ENCODE measurements at places on chromosomes 1 and 21. TPM values are rescaled to one million over a fixed set of nuclear protein-coding genes. Genes with fewer than 3 reads are reported as not detected.

DNA sequence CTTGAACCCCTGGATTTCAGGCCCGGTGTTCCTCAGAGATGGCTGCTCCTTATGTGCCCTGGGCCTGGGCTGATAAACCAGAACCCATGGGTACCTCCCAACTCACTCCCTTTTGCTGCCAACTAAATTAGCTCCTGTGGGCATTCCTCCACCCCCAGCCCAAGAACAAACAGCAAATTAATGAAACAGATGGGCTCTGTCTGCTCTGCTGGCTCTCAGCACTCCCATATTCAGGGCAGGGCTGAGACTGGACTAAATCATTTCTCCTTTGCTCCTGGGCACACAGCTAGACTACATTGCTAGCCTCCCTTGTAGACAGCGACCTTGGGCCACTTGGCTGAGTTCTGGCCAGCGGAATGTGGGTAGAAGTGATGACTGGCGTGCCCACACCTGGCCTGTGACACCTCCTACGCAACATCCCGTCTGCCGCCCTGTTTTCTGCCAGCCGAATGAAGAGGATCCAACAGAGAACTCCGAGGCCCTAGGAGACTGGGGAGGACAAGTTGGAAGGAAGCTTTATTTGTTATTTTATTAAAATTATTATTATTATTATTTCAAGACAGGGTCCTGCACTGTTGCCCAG lies 101.9 kb upstream of the DISP3 start:
- no peak for DNase-seq

DNA sequence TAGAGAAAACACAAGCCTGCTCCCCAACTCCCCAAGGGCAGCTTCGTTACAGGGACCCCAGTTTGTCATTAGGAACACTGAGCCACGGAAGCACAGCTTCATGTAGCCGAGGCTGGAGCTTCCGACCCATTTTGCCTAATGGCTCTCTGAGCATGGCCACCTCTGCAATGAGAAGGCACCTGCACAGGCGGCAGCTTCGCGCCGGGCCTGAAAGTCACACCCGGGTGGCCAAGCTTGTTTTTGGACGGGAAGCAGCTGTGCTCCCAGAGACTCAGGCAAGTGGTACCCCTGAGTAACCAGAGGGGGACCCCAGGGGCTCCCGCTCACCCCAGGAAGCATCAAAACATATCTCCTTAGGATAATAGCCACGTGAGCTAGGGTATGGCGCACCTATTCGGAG lies 80.9 kb downstream of the SLC66A1 start:
- DNase-seq = no peak

The CLEC20A gene
- total RNA-seq = not detected

DNA sequence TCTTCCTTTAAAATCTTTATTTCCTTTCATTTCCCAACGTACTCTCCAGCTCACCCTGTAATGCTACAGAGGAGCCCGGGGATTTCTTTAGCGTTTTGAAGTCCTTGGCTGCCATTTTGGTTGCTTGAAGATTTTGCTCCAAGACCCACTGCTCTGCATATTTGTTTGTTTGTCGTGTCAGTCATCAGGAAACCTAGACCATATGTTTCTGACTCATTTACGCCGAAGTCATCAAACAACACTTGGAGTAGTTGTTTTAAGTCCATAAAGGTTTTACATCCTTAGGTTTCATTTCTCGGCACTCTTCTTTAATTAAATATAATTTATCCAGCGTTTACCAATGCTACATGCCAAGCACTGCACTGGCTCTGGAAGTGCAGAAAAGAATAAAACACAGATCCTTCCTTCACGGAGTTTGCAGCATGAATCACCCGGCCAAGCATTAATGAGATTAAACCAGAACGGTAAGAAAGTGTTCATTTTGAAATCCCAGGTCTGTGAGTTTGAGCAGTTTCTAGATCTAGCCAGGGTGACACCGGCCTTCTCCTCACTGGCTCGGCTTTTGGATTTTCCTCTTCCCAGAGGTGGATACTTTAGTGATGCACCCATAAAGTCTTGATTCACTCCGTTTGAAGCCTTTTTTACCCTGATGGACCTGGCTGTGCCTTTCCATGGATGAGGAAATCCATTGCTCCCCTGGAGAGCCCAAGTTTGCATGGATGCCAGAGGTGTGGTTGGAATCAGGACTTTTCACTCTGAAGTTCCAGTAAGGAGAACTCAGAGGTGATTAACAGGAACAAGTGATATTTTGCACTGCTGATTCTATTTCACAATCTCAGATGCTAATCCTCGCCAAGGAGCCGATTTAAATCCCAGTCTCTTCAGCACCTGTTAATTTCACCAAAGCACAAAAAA lies 109.3 kb downstream of the KAZN start:
- no peak for DNase-seq

The DCST2 gene
- total RNA-seq = under 0.01 TPM

- DNase-seq = no peak
Measured at GRCh38 chr1:80305466-80305865, 1298.9 kb upstream of the ADGRL4 start.

The PPFIA4 gene
- total RNA-seq = 4.2 TPM

DNA sequence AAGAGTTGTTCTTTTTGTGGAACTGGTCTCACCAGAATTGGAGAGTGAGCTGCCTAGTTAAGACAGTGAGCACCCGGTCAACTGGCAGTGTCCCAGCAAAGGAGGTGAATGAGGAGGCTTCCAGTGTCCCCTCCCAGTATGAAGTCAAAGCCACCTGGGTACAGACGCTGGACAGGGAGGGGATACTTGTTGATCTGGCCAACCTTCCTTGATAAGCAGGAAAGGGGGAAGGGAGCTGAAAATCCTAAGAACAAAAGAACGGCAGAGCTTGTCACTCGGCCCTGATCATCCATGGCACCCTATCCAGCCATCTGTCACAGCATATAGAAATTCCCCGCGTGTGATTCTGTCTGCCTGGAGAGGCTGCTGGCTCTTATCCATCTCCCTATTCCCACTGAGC lies 91.5 kb downstream of the SSBP3 start:
- no peak for DNase-seq

DNA sequence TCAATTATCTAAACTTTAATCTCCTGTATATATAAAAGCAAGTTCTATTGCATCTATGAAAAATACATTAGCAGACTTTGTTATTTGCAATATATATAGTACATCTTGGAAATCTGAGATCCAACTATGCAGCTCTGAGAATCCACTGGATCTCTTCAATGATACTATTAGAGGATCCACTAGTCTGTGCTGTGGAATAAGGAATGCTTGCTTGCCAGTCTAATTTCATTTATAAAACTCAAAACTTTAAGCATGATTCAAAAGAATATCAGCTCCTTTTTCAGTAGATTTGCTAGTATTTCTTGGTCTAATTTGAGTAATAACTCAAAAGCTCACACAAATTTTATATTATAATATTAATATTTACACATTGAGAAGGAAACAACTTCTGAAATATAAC lies 115.1 kb downstream of the SPATA6 start:
- no peak for DNase-seq

The LCK gene
- total RNA-seq = not detected

- peak; percentile 97 for DNase-seq
Measured at GRCh38 chr1:168301664-168302320, 21.1 kb downstream of the TBX19 start.

- no peak for DNase-seq
Measured at GRCh38 chr1:11767922-11768704, 6.1 kb downstream of the C1orf167 start.

GRCh38 chr1:193115629-193116227 lies 6.1 kb upstream of the CDC73 start:
- peak; percentile 99 for DNase-seq
